Activated T-cell treated with anti-CD3 and anti-CD28 coated beads, Interleukin-2, amount 50 U/mL, for 4 hours (primary cell): ENCODE measurements at places on chromosomes 3 and 15.

DNA sequence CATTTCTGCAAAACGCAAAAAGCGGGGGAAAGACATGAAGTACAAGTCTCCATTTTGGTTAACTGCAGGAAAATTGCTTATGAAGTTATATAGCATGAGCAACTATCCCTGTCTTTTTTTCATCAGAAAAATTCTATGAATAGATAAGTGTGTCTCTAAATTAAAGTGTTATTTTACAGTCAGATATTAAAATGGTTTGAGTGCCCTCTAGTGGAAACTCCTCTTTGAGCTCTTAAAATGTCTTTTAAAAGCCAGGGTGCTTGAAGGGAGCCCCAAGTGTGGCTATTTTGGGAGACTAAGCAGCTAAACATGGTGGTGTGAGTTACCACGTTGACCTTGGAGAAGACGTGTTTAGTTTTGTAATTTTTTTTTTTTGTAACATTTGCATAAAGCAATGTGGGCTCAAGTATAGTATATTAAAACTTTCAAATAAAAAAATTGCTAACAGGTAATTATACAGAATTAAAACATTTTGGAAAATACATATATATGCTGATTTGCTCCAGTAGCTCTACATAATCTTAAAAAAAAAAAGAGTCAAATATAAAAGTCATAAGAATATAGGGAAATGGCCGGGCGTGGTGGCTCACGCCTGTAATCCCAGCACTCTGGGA, 77.2 kb downstream of the PPP2R3A start:
- DNase-seq, result no peak

- no peak for DNase-seq
These were observed 127.9 kb downstream of the CD47 start for GRCh38 chr3:107962946-107963345.

- DNase-seq, result no peak
These were observed 184.9 kb downstream of the FAM43A start for GRCh38 chr3:194870394-194871110.

DNA sequence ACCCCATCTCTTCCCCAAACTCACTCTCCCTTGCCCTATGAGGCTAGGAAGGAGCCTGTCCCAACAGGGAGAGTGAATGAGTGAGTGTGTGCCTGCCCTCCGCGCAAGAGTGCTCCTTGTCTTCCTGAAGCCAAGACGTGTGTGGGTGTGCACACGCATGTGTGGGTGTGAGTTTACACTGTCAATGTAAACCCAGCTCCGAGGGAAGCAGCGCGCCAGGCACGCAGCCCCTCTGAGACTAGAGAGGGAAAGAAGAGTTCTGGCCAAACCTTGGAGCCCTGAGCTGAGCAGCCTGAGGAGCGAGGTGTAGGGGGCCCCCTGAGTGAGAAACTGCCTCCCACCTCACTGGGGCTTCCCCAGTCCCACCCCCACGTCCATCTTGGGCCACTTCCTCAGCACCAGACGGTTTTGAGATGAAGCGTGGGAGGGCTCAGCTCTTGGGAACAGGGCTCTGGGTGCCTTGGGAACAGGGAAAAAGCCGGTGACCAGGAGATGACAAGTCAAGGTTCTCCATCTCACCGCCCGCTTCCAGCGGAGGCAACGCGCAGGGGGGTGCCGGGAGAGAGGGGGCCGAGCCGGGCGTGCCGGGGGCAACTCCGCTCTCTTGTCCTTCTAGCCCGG, 5.1 kb downstream of the MECOM start:
- no peak for DNase-seq

DNA sequence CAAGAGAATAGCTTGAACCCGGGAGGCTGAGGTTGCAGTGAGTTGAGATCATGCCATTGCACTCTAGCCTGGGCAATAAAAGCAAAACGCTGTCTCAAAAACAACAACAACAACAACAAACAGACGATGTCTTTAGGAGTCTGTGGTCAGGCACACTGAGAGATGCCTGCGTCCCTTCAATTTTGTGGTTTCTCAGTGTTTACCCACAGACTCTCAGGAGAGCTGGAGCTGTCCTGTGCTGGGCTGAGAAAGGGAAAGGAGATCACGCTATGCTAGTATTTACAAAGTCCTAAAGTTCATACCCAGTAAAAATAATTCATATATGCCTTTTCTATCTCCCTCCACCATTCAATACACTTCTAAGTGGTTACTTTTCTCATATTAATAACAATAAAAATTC, 6.3 kb downstream of the LAMP3 start:
- no peak for DNase-seq

- no peak for DNase-seq
These were observed 153.7 kb upstream of the TLE3 start for GRCh38 chr15:70251246-70251990.

GRCh38 chr3:105731686-105732085, 137.1 kb downstream of the CBLB start:
- DNase-seq, result no peak

DNA sequence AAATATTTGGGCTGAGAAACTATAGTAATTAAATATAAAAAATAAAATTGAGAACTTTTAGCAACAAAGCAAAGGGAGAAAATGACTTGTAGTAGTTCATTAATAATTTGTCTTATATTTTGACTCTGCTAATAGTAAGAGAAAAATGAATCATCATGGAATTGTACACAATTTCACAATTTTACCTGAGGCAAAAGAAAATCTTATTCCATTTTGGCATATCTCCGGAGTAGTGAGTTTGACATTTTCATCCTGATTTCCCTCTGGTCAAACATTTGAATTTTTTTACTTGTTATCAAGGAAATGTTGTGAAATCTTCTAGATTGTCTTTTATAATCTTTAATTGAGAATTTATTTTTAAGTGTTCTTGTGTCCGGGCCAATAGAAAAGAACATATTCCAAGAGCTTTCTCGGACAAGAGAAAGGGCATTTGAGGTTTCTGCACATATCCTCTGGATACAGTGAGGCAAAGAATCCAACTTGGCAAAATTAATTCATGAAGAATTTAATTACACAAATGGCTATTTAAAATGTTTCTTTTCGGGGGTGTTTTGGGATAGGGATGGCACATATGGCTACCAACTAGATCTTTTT, 89.3 kb upstream of the IGSF10 start:
- no peak for DNase-seq

DNA sequence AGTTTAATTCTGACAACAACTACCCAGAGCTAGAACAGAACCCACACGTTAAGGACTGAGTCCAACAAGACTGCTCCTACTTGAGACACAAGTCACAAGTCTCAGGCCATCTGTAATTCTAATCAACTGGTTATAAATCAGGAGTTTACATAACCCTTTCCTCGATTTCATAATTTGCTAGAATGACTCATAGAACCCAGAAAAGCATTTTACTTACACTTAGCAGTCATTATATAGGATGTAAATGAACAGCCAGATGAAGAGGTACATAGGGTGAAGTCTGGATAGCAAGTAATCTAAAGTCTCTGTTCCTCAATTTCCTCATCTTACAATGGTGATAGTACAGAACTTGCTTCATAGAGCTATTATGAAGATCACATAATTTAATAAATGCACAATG, 1018.2 kb downstream of the DIPK2A start:
- DNase-seq, result no peak

DNA sequence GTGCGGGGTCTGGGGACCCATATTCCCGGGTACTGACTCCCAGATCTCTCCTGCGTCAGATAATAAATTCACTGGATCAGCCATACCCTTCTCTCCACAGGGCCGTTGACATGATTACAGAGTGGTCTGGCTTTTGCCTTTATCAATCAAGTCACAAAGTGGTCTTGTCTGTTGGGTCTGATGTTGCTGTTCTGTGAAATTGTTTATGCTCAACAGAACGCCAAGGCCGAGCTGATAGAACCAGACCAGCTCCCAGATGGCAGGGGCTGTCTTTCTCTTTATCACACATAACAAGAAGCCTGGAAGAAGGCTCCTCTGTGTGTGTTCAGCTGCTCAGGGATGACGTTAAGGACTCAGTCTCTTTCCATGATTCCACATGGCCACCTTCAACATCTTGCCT, 751 bp upstream of the DCLK3 start:
- no peak for DNase-seq

DNA sequence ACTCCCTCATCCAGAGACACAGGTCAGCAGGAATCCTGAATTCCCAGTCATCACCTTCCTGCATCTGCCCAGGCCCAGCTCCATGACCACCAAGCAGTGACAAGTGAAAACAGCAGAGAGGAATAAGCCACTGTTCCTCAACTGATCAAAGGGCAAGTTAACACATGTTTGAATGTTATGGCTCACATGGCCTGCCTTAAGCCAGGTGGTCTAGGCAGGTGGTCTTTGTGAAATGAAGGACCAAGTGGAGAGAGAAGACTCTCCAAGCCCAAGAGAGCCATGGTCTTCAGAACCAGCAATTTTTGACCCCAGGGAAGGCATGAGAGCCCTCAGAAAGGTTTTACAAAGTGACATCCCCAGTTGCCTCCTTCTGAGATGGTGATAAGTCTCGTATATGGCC, 161.8 kb downstream of the EPHB1 start:
- DNase-seq, result no peak

DNA sequence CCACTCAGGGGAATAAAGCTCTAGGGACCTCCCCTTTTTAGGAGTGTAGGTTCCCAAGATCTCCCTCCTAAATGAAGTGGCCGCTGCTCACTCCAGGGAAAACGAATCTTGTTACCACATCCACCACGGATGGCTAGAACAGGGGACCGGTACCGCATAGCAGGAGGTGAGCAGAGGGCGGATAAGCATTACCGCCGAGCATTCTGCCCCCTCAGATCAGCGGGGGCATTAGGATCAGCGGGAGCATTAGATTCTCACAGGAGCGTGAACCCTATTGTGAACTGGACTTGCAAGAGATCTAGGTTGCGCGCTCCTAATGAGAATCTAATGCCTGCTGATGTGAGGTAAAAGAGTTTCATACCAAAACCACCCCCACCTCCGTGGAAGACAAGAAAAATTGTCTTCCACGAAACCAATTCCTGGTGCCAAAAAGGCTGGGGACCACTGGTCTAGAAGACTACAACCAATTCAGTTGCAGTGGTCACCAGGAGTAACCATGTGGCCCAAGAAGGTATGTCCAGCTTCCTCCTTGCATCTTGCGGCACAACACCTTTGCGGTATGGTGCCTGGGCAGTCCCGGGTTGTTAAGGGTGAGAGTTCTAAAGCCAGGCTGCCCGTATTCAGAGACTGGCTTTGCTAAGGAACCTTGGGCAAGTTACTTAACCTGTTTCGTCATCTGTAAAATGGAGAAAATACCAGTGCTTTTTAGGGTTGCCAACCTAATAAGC, 1.1 kb upstream of the SS18L2 start:
- no peak for DNase-seq

- DNase-seq, result no peak
These were observed 54.6 kb downstream of the SUCLG2 start for GRCh38 chr3:67599821-67600220.

DNA sequence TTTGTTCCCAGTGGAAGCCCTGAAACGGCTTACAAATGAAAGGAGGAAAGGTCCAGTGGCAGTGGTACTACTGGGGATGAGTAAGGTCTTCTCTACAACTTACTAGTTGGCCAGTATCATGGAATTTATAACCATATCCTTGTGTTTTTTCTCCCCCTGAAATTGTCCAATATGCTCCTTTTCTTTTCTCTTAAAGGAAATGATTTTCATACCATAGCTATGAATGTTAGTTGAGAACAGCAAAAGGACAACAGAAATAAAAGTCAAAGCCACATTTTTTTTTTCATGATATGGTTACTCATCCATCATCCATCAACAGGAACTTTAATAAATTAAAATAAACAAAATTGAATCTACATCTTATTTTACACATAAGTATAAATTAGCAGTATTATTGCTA, 450.4 kb downstream of the MFSD1 start:
- no peak for DNase-seq

DNA sequence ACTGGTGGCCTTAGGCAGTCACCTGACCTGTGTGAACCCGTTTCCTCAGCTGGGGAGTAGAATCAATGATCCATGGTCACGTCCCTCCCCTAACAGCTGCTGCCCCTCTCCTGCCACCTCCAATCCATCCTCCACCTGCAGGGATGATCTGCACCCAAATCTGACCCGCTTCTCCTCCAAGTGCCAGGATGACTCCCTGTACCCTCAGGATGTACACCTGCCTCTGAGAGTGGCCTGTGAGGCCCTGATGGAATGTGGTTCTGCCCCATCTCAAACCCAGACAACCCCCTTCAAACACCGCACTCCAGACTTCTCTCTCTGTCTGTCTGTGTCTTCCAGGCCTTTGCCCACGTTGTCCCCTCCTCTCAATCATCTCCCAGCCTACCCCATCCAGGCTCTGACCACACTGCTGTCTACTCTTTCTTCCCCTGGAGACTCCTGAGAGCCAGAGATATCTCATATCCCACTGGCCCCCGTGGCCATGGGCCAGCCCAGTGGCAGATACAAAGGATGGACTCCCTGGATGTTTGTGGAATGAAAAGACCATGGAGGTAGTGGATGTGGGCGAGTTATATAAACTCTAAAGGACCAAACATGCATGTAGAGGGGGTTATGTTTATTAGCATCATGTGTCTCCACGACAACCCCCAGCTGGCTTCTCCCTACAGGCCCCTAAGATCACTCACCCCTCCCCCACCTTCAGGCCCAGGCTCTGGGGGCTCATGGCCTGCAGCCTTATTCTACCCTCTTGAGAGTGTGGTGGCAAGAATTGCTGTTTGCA, 84.9 kb downstream of the SMAD6 start:
- DNase-seq, result no peak
